Stimulated activated CD8-positive, alpha-beta memory T cell treated with anti-CD3 and anti-CD28 coated beads, Interleukin-2, amount 100 ng/mL, for 48 hours (primary cell): ENCODE measurements at places on chromosomes 2 and 18.

- no peak for DNase-seq
These were observed 7.4 kb upstream of the GPR75 start for GRCh38 chr2:53867169-53867568.

DNA sequence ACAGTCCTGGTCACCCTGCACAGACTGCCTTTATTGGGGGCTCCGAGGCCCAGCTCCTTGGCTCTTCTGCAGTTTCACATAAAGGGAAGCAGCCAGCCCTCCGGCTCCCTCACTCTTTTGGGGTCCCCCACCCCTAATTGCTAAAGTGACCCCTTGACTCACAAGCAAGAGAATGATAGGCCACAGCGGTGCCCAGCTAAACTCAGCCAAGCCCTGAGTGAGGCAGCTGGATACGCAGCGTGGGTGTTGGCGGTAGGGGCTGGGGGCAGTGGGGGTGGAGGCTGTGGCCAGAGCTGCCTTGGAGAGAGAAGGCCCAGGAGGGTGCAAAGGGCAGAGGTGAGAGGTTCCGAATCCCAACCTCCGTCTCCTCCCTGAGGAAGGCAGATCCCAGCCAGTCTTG lies 25.5 kb upstream of the ALPP start:
- DNase-seq = no peak

GRCh38 chr2:8803658-8804379 lies 33.6 kb downstream of the KIDINS220 start:
- peak; percentile 3 for DNase-seq

DNA sequence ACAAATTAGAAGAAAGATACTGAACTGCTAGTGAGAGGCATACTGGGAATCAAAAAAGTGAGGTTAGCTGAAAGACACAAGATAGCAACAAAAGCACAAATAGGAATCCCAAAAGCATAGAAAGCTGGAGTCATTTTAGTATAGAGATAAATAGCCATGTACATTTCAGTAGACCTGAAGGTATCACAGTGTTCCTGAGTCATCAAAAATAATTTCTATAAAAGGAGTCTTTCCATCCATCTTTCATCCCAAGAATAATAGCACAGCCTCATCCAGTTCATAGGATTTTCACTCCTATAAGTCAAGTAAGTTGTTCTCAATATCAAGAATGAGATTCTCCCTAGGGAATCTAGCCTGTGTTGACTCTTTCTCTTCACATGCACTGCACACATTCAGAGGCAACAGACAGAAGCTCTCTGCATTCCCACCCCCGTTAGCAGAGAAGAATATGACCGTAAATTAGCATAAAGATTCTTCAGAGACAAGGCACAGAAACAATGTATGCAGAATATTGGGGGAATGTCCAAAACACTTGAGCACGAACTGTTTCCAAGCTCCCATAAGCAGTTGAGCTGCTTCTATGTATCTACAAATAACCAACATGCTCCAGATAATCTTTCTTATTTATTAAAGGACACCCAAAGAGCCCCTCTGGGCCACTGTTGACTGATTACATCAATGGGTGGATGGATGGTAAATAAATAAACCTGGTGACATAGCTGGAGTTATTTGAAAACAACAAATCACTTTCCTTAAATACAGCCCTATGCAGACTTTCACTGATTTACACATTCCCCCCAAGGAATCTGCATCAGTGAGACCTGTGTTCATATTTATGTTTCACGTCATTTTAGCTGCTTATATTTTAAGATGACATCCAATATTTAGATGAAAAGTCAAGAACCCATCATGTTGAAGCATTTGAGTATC lies 174.5 kb upstream of the PKDCC start:
- DNase-seq = no peak

DNA sequence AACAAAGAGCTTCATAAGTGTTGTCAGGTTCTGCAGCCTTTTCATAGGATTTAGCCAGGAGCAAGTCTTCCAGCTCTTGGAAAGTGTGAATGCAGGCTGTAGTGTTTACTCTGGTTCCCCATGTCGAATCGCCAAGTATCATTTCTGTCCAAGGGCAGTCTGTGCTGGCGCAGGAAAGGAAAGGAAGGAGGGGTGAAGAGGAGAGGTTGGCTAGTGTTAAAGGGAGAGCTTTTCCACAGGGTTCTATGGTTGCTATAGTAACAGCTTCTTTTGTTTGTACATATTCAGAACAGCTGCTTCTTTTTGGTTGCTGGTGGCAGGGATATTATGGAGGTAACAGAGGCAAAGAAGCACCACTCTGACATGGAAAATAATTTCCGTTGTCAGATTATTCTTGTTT lies 69.9 kb downstream of the KCNH7 start:
- DNase-seq = no peak

DNA sequence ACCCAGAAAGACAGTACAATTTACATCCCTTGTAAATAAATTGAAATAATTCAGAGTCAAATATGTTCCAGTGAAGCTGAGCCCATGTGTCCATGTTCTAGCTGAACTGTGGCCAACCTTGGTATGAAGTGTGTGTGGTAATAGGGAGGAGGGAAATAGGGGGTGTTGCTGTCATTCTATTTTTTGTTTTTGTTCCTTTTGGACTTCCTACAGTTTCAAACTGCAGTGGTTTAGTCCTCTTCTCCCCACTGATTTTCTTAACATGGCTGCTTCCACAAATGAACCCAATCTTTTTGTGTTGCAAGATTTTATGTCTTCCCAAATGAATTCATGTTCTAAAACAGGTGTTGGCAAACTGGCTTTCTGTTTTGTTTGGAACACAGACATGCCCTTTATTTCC lies 156.9 kb downstream of the CCBE1 start:
- DNase-seq = no peak

DNA sequence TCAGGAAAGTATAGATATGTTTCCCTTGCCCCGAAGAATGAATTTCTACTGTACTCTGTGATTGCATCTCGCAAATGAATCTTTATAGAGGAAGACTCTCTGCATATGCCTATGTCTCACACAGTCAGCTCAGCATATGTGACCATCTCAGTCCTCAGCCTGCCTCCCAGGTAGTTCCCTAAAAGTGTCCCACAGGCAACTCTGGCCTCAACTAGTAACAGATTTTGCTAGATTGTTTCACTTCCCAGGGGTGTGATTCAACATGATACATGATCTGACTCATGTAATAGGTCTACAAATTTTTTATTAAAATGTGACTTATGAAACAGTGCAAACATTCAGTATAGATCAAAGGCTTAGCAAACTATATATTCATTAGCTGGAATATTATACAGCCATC lies 296.6 kb upstream of the CRIM1 start:
- no peak for DNase-seq

DNA sequence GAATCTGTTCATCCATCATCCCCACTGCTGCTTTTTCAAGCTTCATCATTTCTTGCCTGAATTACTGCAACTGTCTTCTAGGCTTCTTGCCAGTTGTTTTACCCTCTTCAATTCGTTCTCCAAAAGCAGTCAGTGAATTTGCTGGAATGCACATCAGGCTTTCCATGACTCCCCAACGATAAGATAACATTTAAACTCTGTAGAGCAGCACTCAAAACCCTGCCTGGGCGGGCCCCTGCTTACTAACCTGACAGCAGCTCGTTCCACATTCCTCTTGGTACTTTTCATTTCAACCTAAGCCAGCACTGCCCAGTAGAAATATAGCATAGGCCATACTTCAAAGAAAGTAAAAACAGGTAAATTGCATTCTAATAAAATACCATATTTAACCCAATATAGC lies 342.9 kb downstream of the SUCLG1 start:
- no peak for DNase-seq

DNA sequence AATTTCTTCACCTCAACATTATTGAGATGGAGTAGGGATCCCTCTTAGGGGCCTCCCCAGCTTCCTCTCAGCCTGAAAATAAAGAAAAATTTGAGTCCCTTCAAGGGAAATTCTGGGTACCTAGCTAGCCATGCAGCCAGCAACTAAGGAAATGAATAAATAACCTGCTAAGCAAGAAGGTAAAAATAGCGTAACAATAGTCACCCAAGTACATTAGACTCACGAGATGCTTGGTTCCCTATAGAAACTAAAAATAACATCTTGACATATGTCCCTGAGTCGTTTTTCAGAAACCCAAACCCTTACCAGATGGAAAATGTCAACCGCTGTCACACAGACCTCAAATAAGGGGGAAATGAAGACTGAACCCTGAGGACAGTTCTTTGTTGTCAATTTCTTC lies 51.9 kb downstream of the CACNB4 start:
- no peak for DNase-seq

GRCh38 chr2:217268978-217269377 lies 409.1 kb upstream of the TNP1 start:
- DNase-seq = no peak

- no peak for DNase-seq
These were observed 198.9 kb downstream of the NYAP2 start for GRCh38 chr2:225598426-225598825.

GRCh38 chr18:62164310-62164709 lies 22.5 kb downstream of the PIGN start:
- no peak for DNase-seq

DNA sequence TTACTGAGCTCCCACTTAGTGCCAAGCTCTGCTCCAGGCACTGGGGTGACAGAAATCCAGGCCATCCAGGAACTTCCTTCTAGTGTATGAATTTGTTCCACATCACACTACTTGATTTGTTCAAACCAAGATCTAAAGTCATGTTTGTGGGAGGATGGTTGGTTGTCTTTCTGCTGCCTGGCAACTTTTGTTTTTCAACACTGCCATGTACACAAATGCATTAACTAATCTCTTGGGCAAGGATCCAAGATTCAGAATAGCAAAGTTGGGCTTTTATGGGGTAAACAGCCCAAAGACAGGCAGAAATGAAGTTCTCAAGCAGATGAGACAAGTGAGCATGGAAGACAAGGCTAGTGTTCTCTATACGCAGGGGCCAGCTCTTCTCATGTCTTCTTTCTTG lies 53.4 kb upstream of the PROKR1 start:
- DNase-seq = no peak

DNA sequence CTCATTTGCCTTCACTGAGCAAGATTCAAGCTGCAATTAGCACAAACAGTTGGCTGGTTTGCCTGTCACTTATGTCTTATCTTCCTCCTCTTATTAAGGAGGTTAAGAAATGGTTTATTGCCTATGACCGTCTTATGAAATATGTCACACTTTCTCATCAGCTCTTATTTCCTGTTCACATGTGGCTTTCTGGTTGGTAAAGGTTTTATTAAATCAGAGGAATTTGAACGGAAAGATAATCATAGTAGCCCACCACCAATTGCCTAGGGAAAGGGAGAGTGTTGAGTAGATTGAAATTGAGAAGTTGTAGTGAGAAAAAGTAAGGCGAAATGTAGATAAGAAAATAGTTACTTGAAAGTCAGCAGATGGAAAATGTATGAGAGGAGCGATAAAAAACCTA lies 4.2 kb upstream of the IL1R1 start:
- DNase-seq = no peak

DNA sequence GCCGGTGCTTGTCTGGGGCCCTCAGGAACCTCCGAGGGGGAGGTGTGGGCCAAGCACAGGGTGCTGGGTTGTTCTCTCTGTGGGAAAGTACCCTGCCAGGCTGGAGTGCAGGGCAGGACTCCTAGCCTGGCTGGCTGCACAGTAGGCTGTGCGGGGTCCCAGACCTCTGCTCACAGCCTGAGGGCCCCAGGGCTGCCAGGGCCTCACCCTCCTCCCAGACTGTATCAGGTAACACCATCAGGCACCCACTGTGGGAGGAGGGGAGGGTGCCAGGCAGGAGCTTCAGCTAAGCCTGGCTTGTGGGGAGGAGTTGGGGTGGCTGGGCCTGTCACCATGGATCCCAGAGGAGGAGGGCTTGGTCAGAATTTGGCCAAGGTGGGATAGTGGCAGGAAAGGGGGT lies 211.9 kb upstream of the SMAD2 start:
- no peak for DNase-seq

DNA sequence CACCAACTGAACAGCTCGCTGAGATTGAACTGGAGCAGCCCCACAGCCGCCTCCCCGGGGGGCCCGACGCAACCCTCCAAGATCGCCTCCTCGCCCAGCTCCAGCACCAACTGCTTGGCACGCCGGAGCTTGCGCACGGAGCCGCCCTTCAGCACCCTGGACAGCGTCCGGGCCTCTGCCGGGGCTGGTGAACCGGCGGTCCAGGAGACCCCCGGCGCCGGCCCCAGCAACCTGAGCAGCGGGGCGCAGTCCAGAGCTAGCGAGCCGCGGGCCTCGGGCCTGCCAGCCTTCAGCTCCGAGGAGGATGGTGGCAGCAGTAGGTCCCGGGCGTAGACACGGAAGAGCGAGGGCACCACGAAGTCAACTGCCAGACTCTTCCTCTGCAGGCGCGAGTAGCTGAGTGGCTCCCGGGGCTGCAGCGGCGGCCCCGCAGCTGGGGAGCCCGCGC lies 1.2 kb downstream of the ALK start:
- peak; percentile 30 for DNase-seq

DNA sequence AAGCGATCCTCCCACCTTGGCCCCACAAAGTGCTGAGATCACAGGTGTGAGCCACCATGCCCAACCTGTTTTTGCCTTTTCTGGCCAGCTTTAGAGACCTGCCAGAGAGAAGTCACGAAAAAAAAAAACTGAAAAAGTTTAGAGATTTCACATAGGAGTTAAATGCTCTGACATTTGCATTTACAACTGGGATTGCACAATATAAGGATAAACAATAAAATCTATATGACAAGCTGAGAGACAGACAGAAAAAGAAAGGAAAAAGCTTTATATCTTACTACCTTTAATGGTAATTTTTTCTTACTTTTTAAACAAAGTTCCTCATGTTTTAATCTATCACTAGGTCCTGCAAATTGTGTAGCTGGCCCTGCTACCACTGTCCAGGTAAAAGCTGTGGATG lies 466.5 kb downstream of the TXNL1 start:
- no peak for DNase-seq

- no peak for DNase-seq
These were observed 504.8 kb upstream of the NRP2 start for GRCh38 chr2:205177546-205177945.
